Activated CD4-positive, CD25-positive, alpha-beta regulatory T cell (primary cell): ENCODE measurements at places on chromosomes 5 and 9.

DNA sequence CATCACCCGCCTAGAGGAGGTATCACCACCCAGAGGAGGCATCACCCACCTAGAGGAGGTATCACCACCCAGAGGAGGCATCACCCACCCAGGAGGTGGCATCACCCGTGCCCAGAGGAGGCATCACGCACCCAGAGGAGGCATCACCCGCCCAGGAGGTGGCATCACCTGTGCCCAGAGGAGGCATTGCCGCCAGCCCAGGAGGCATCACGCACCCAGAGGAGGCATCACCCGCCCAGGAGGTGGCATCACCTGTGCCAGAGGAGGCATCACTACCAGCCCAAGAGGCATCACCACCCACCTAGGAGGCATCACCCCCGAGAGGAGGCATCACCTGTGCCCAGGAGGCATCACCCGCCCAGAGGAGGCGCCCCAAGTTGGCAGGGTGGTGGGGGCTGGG, 2.6 kb downstream of the NOTCH1 start:
- no peak for DNase-seq

GRCh38 chr5:2598503-2598902, 153.0 kb downstream of the IRX2 start:
- DNase-seq, result no peak

DNA sequence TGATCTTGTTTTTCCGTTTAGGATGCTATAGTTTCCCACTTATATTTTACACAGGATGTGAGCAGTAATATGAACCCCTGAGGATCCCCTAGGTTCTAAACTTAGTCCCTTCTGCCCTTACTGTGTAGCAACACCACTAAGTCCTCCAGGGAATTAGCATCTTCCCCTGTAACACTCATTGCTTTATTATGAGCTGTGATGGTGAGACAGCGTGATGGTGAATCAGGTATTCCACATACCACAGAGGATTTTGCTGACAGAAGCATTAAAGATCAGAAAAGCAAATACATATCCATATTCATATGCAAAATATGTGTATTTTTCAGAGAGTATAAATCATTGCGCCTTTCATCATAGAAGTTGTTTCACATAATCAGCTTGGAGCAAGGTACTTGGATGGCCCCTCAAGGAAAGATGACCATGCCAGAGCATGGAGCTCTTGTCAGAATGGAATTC, 317.0 kb downstream of the ICE1 start:
- no peak for DNase-seq

GRCh38 chr5:151318850-151319732, 15.5 kb upstream of the SLC36A3 start:
- no peak for DNase-seq

DNA sequence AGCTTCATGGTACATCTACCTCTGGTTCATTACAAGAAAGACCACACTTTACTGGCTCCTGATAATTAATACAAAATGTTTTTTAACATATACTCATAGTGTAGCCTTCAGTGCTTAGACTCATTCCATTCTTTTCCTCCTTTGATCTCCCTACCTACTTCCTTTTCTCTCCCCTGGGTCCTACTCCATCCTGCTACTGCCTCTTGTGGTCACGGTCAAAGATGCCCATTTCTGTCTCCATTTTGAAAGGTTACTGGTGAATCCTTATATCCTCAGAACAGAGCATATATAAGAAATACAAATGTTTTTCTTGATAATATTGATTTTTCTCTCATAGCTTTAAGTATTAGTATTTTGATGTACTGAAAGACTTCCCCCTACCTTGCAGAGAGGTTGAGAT, 375.9 kb downstream of the ARRDC3 start:
- DNase-seq, result no peak

- no peak for DNase-seq
These were observed 57.8 kb upstream of the C5orf46 start for GRCh38 chr5:147963948-147964693.

DNA sequence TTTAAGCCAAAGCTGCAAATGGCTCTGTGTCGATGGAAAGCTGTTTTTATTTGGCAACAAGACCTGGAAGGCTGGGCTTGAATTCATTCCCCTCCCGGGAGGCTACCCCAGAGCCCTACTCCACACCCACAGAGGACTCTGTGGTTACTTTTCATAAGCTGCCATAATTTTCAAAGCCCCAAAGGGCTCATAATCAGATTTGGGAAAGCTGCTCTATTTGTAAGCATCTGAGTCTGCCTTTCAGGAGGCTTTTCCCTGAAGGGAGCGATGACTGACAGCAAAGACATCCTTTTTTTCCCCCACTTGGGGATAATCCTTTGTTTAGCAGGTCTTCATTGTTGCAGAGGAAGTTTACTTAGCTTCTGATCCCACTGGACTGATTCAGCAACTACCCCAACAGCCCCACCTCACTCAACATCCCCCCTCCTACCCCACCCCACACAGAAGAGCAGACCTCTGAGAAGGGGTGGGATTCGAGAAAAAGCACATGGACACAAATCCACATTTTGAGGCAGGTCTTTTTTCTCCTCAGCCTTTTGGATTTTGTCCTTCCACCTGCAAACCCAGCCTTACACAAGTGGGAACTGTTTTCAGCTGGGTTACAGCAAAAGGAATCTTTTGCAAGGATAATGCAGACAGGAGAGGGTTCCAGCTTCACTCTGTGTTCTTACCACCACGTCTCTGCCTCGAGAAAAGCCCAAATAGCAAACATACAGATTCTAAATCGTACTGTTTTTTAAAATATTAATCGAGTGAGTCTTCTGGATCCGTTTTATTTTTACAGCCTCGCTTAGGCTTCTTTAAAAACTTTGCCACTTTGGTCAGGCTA, 244.4 kb upstream of the TUT7 start:
- no peak for DNase-seq

- no peak for DNase-seq
These were observed 83.0 kb upstream of the EPB41L4B start for GRCh38 chr9:109403766-109404320.

DNA sequence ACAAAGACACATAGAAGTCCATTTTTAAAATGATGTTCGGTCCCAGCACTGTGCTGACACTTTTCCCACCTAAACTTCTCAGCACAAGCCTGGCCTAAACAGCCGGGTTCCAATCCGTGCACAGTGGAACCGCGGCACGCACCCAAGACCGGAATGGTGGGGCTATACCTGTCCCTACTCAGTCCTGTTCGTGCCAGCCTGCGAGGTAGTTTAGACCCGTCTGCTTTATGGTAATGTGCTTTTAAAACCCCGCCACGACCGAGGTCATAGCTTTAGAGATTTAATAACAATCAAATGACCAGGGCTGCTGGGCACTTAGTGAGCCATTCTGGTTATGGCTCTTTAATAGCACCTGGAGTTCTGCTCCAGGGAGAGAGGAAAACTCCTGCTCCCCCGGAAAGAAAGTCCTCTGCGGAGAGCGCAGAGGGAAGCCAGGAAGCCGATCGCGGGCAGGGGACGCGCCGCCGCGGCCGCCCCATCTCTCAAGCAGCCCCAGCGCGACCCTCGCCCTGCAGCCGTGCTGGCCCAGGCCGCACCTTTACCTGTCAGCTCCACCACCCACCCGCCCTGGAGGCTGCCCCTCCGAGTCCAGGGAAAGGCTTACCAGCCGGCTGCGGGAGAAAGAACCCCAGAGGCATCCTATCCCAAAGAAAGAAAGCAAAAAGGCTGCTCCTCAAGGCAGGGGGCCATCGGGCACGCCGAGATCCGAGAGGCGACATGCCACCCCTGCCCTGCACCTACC, 511 bp downstream of the ARL15 start:
- no peak for DNase-seq

- no peak for DNase-seq
These were observed 475.6 kb downstream of the DMRTA1 start for GRCh38 chr9:22922222-22922621.

DNA sequence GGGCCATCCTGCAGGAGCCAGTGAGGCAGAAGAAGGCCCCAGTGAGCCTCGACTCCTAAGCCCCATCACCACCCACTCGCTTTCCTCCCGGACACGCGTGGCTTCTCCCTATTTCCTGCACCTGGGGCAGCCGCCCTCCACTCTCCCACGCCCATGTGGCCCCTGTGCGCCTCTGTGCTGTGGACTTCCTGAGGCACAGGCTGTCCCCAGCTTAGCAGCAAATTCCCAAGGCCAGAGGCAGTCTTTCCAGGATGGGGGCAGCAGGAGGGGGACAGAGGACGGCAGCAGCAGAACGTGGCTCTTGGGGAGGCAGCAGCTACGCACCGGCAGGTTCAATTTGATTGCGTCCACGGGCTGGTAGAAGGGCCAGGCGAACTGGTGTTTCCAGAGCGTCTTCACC, 14.9 kb downstream of the BRD3 start:
- no peak for DNase-seq
